Stimulated activated naive B cell treated with anti-CD40 and anti-IgM and Interleukin-4, amounts not matched to agents 10 μg/mL and 1 μg/mL and 100 μg/mL, for 72 hours (primary cell): ENCODE measurements at places on chromosomes 6 and 20.

DNA sequence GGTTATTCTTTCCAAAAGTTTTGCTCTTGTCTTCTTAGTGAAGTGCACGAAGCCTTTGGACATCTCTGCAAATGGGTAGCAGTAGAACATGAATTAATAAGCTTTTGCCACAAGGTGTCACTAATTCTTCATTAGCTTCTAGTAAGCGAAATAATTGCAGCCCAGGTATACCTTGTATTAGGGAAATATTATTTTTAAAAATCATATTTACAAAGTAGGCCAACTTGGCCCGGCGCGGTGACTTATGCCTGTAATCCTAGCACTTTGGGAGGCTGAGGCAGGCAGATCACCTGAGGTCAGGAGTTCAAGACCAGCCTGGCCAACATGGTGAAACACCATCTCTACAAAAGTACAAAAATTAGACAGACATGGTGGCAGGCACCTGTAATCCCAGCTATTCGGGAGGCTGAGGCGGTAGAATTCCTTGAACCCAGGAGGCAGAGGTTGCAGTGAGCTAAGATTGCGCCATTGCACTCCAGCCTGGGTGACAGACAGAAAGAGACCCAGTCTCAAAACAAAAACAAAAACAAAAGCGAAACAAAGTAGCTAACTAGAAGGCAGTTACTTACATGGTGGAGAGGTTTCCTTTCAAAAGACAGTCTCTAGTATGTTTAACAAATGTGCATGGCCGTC lies 8.8 kb upstream of the RSPH3 start:
- DNase-seq, result no peak
- no peak overlapping the region for H3K4me3 ChIP-seq
- peaks cover 23% of the 10 kb centered on the region for H3K4me1 ChIP-seq

DNA sequence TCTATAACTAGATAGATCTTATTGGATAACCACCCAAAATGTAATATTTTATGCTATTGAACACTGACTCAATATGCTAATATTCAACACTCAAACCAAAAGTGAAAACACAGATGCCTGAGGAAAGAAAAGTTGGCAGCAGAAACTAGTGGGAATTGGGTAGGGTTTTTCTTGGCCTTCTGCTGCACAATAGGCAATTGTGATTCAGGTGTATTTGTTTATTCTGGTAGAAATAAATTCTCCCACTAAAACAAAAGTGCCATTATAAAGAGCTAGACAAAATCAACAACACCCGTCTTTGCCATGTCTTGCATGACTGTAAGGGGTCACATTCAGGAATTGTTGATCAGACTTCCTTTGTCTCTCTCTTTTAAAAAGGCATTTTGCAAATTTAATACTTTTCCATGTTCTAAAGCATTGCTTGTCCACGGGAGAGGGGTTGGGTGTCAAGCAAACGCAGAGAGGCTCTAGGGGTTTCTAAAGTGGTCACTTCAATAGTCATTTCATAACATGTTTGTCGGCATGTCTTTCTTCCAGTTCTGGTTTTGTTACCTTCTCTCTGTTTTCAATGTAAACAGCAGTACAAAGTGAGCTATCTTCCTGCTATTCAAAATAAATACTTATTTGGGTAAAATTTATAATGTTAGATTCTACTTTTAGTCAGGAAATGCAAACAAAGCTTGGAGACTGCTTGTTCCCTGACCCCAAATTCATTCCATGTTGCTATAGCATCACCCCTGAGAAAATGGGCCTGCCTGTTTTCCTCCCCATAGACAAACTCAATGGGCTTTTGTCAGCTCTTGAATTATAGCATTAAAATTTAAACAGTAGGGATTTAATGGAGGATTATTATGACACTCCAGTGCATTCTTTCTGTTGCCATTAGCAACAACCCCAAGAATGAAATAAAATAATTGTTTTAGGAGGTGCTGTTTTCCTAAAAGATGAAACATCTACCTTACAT lies 217.0 kb upstream of the CCN2 start:
- H3K27ac ChIP-seq, result no peak overlapping the region
- peaks cover 14% of the 10 kb centered on the region for H3K4me1 ChIP-seq
- no peaks in the 10 kb centered on the region for H3K27me3 ChIP-seq

DNA sequence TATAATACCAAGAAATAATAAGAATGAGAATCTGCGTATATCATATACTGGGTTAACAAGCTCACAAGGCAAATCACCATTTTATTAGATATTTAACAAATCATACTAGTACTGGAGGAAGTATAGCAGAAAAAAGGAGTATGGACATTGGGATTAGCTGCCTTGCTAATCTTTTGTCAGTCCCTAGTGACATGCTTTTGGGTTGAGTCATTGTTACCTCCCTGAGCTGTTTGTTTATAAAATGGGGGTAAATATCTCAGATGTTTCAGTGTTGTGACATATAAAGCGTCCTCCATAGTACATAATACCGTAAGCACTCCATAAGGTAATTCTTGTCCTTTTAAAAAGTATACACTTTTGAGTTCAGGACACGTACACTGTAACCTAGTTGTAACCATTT lies 107.0 kb downstream of the ESR1 start:
- no peaks in the 10 kb centered on the region for H3K27me3 ChIP-seq
- no peak overlapping the region for H3K27ac ChIP-seq
- no peaks in the 10 kb centered on the region for H3K4me1 ChIP-seq
- no peak overlapping the region for H3K4me3 ChIP-seq
- no peak for DNase-seq

DNA sequence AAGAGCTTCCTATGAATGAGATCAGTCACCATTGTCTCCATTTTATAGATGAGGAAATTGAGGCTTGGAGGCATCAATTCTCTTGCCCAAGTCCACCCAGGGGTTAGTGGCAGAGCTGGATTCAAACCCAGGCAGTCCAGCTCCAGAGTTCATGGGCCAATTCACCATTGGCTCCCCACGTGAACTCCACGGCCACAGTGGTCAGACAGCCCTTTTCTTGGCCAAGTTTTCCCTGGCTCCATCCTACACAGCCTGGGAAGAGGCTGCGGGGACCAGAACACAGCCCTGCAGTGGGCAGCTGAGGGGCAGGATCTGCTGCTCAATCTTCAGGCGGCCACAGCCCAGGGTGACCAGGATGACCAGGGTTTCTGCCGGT lies 20.5 kb downstream of the TGM2 start:
- no peak overlapping the region for H3K27ac ChIP-seq
- no peak for DNase-seq
- peaks cover 16% of the 10 kb centered on the region for H3K27me3 ChIP-seq
- H3K4me1 ChIP-seq, result no peaks in the 10 kb centered on the region
- H3K36me3 ChIP-seq, result peaks cover 5% of the 10 kb centered on the region

DNA sequence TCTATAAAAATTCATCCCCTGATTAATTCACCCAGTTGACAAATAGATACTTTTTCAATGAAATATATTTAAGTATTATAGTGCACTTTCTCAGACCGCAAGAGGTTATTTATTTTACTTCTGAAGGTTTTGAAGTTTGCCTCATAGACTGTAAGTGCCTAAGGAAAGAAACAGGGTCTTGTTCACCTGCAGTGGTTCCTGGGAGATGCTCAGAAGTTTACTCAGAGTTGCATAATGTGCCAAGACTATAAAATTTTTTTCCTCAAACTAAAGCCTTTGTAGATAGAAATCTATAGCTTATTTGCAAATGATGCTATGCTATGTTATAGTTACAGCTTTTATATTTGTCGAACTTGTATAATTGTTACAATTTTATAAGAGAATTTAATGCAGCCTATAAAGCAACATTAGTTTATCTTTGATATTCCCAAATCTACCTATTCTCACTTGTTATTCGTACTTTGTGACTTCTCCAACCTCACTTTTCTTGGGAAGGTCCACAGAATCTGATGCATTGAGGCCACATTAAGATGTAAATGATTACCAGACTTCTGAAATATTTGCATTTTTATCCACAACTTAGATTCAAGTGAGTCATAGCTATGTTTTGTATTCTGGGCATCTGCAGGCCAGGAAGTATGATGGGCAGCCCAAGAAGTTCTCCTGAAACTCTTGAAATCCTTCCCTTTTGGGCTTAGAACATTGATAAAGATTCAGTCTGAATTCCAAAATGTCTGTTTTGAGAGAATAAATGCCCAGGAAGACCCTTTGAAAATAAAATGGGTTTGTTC lies 35.7 kb downstream of the KCNQ5 start:
- H3K27me3 ChIP-seq, result no peaks in the 10 kb centered on the region
- H3K27ac ChIP-seq, result no peak overlapping the region
- no peak for DNase-seq
- peaks cover 13% of the 10 kb centered on the region for H3K4me1 ChIP-seq
- peaks cover 8% of the 10 kb centered on the region for H3K36me3 ChIP-seq

- H3K36me3 ChIP-seq, result no peaks in the 10 kb centered on the region
- H3K27me3 ChIP-seq, result no peaks in the 10 kb centered on the region
- no peak for DNase-seq
- no peak overlapping the region for H3K4me3 ChIP-seq
- no peak overlapping the region for H3K27ac ChIP-seq
- no peaks in the 10 kb centered on the region for H3K4me1 ChIP-seq
Observed at GRCh38 chr6:50185006-50185405, 135.3 kb upstream of the DEFB112 start.

DNA sequence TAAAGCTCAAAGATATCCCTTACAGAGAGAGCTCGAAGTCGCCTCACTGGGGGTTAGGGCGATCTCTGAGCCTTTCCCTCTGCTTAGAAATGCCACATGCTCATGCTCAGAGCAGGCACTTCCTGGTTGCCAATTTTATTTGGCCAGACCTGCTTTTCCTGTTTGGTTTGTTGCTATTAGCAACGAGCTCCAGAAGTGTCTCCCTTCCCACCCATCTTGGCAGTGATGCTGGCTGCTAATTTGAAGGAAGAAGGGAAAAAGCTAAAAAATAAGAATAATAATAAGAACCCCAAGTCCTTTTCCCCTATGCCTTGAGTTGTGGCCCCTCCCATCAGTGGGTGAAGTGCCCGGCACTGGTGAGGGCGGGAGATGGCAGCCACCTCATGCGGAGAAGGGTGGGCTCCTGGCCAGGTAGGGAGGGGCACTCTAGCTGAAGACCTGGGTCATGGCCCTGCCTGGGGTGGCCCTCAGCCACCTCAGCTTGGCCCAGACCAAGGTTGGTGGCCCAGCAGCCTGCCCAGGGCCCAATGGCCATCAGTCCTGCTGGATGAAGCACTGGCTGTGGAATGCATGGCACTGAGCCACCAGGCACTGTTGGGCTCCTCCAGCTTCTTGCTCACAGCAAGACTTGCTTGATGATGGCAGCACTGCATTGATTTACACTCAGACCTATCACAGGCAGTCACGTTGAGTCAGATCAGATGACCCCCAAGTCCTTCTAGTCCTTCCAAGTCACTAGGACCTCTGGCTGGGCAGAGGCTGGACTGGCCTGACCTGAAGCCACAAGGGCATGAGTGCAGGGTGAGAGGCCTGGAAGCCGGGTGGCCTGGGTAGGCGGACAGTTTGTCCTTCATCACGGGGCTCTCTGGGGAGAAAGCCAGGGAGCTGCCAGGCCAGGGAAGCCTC lies 79.0 kb downstream of the SYNJ2 start:
- H3K27me3 ChIP-seq, result no peaks in the 10 kb centered on the region
- peak overlapping the region; percentile 34 for H3K27ac ChIP-seq
- no peak for DNase-seq

DNA sequence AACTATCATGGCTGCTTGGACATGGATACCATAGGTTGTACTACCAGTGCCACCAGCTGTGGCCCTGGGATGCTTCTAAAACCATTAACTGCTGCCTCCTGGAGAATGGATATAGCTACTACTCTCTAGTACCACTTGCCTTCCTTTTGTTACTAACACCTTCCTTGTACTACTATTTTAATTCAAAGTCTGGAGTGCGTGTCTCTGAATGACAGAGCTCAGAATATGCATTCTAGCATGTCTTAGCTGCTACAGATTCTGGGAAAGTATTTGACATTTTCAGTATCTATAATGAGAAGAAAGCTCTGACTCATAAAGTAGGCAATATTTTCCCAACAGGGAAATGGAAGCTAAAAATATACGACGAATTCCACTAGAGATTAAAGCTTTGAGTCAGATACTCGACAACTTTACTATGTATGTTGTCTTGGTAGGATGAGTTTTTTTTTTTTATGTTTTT lies 112.3 kb downstream of the PFDN4 start:
- H3K36me3 ChIP-seq, result no peaks in the 10 kb centered on the region
- no peak for DNase-seq
- H3K4me3 ChIP-seq, result no peak overlapping the region

DNA sequence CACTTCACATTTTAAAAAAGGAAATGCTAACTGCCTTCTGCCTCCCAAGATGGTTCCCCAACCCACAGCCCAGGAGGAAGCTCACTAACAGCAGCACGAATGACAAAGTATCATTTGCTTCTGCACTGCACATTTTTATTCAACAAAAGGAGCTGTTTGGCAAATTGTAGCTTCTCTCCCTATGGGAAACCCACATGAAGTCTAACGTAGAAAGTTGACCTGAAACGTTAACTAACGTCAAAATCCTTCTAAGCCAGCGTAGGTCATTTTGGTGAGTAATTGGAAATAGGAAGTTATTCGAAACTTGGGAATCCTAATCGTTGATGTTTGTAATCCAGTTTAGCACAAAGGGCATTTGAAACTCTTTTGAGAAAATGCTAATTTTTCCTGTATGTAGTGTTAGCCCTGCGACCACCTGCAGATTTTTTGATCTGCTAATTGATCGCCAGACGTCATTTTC lies 2.9 kb downstream of the SALL4 start:
- H3K4me1 ChIP-seq, result peaks cover 7% of the 10 kb centered on the region
- no peak overlapping the region for H3K27ac ChIP-seq
- H3K4me3 ChIP-seq, result no peak overlapping the region
- DNase-seq, result no peak
- no peaks in the 10 kb centered on the region for H3K36me3 ChIP-seq

GRCh38 chr6:131736003-131736596 lies 25.3 kb upstream of the CTAGE9 start:
- DNase-seq, result no peak
- no peak overlapping the region for H3K4me3 ChIP-seq
- no peak overlapping the region for H3K27ac ChIP-seq

DNA sequence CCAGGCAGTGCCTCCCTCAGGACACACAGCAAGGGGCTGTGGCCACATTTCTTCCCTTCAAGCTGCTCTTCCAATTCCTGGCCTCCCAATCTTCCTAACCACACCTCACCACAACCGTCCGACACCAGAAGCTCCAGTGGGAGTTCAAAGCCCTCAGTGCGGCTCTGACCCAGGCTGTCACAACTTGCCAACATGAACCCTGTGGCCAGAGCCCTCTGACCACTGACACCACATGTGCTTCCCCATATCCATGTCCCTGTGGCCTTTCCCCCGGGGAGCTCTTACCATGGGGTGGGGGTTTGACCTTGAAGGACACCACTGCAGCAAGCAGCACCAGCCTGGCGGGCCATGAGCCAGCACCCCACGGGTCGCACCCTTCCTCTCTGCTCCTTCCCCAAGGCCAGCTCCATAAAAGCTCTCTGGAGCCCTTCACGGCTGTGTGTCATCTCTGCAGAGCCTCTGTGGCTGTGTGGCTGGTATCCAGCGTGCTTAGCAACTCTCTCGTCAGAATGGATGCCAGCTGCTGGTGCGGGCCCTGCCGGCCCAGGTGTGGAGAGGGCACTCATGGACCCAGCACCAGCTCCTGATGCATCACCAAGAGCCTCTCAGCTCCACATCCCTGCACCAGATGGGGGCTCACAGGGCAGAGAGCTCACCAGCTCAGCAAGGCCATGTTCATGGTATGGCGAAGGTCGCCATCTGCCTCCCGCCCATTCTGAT lies 106.1 kb downstream of the PSMB1 start:
- H3K4me1 ChIP-seq, result no peaks in the 10 kb centered on the region
- peaks cover 5% of the 10 kb centered on the region for H3K27me3 ChIP-seq
- no peak overlapping the region for H3K4me3 ChIP-seq
